ENCODE measurements at places on chromosomes 2 and 18. TPM values are rescaled to one million over a fixed set of nuclear protein-coding genes. Genes with fewer than 3 reads are reported as not detected.

DNA sequence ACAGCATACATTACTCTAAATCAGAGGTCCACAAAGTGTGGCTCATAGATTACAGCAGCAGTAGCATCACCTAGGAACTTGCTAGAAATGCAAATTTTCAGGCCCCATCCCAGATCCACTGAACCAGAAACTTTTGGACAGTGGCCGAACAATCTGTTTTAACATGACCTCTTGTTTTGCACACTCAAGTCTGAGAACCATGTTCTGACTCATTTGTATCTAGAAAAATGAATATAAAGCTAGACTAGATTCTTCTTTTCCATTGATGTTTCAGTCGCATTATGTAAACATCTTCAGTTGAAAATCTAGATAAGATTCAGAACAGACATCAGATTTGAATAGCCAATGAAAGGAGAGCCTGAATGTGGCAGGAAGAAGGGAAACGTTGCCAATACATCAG, 608.8 kb downstream of the LRP1B start:
- DNase-seq: no peak

- no peak for DNase-seq
Observed at GRCh38 chr18:61579581-61579980, 246.4 kb downstream of the CDH20 start.

GRCh38 chr18:79882522-79883241, 68.8 kb downstream of the SLC66A2 start:
- no peak for DNase-seq

DNA sequence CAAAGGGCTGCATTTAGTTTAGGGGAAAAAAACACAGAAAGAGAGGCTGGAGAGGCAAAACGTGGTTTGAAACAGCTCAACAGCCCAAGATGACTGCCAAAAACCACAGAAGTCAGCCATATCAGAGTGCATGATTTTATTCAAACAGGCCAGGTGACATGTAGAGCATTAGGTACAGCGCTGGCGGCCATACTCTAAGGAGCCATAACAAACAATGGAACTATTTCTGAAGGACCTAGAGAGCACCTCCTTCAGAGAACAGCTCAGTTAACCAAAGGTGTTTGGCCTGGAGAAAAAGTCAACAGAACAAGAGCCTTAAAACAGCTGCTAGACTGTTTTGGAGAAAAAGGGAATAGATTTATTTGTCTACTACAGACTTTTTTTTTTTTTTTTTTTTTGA, 2.6 kb downstream of the THADA start:
- no peak for DNase-seq

- DNase-seq: peak; percentile 89
Observed at GRCh38 chr2:23789012-23789411, 137.9 kb downstream of the ATAD2B start.

GRCh38 chr18:66495844-66496243, 108.0 kb downstream of the CDH19 start:
- DNase-seq: peak; percentile 80

GRCh38 chr18:57125627-57126026, 21.3 kb upstream of the BOD1L2 start:
- no peak for DNase-seq

DNA sequence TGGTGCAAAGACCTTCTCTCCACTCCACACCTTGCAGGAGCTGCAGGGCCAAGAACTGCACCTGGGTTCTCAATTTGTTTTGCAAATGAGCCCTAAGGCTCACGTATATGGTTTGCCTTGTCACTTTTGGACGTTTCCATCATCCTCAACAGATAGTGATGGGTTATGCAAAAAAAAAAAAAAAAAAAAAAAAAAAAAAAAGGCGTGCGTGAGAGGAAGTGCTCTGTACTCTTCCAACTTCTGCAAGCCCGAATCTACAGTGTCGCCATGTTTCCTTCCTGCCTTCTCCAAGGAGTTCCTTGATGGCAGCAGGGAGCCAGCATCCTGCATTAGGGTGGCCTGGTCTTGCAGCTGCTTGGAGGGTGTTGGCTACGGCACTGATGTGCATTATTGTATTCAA, 4.0 kb upstream of the INHBB start:
- DNase-seq: no peak

- DNase-seq: no peak
Observed at GRCh38 chr2:99524056-99524455, 34.2 kb upstream of the REV1 start.

DNA sequence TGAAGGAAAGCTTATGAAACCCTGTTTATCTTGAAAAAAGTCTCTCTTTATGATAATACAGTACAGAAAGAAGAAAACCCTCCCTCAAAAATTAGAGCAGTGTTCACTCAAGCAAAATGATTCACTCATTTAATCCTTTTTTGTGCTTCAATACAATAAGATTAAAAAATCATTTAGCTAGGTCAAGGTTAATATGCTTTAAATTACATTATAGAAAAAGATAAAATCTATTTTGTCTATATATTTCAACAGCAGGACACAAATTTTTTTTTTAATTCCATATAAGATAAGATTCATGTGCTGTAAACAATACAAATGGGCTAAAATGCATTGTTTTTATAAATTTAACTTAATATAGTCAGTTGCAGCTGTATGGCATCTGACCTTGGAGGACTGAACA, 176.9 kb downstream of the KCNE4 start:
- DNase-seq: no peak

- peak; percentile 43 for DNase-seq
Observed at GRCh38 chr2:173545364-173545763, 190.7 kb downstream of the CDCA7 start.

DNA sequence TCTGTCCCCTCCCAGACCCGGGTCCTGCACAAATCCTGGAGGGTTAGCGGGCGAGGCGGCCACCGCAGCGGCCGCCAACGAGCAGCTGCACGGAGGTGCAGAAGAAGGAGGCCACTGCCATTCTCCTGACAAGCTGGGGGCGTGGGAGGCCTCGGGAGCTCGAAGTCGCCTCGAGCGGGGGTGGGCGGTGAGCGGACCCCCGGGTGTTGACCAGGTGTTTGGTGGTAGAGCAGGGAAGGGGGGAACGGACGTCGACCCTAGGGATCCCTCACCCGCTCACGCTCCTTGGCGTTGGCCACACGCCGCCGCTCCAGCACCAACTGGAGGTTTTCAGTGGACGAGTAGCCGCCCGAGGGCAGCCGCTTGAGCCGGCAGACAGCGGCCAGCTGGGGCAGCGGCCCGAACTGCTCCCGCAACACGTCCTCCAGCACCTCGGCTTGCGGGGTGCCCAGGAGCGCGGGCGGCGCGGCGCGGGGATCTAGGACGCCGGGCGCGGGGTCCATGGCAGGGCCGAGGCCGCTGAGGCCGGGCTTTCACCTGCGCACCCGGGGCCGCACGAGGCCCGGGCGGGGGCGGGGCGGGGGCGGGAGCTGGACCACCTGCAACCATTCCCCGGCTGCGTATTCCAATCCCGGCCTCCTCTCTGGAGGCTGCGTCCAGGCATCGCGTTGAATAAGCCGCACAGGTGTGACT, at the start of gene FIGLA:
Gene FIGLA, minus strand, starts transcription at position 508 of the 693 bp plus-strand sequence. Its CDS starts 5 bp downstream, at position 503.
- no peak for DNase-seq

GRCh38 chr2:120738786-120739437, 3.2 kb downstream of the GLI2 start:
- DNase-seq: no peak

DNA sequence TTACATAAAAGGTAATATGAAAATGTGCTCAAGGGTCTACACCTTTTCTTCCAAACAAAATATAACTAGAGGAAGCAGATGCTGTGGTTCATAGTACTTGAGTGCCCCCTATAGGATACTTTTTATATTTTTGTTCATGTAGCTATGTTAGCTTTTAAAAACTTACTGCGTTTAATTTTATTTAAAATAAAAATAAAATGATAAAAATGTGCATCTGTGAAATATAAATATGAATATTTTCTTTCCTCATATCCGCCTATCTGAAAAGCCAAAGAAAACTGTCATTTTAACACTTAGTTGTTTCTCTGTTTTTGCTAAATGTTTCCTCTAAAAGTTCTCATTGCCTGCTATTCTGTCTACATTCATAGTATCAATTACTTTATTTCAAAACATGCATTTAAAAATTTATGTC, 9.6 kb upstream of the LRP1B start:
- peak; percentile 65 for DNase-seq

DNA sequence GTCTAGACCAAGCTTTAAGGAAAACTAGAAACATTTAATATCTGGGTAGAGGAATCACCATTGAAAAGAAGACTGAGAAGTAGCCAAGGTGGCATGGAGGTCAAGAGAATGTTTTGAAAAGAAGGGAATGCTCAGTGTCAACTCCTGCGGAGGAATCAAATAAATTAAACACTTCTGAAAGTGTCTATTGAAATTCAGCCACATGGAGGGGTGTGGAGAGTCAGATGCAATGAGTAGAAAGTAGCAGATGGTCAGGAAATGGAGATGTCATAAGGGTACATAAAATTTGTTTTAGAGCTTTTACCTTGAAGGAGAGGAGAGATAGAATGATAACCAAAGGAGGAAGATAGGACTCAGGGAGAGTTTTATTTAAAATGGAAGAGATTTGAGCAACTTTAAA, 35.1 kb downstream of the NLRC4 start:
- DNase-seq: no peak

DNA sequence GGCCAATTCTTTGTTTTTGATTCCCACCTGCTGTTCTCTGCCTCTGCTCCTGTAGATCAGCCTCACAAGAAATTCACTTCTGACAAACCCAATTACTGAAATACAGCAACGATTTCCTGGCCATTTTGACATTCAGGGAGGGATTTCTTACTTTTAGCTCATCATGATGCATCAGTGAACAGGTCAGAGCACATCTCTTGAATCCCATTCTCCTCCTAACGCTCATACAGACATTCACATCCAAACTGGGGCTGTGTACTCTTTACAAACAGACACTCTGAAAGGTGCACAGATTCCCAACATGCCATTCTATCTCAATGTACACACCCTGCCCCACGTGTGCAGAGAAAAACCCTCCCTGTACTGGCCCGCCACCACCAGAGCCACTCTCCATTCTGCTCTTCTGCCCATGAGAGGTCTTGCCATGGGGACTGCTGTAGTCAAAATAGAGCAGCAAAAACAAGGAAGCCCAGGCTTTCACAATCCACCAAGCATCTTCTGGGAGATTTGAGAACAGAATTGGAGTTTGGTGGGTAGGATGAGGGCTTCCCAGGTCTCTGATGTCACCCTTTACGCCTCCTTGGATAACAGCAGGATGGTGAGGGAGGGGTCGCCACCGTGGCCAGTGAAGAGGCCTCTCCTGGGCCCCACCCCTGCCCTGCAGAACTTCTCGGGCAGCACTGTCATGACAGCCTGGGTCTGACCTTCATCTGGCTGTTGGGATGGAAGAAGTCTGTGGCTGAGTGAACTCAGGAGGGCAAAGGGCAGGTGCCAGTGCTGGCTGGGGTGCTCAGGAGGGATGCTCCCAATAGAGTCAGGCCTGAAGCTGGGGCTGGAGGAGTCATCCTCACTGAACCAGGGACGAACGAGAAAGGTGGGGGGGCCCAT, 41.9 kb upstream of the ZFP36L2 start:
- no peak for DNase-seq

DNA sequence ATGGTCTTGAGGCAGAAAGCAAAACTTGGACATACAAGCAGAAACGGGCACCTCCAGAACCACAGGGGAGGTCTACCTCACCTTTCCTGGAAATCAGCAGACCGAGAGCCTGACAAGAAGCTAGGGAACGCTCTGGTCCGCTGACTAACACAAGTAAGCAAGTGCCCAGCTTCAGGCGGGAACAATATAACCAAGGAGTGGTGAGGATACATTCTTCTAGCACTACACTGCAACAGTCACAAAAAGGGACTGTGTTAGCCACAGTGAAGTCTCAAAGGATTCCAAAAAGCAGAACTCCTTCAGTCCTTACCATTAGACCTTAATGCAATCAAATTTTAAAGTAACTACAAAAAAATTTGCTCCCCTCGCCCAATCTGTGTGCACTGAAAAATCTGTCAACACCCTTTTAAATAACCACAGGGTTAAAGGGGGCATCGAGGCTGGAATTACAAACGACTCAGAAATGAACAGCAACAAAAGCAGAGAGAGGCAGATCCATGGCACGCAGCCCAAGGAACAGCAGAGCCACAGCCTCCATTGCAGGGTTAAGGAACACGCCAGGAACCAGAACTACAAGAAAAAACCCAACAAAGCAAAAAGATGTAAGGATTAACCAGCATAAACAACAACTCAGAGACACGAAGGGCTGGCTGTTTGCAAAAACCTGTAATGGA, 7.1 kb downstream of the THAP4 start:
- DNase-seq: no peak

DNA sequence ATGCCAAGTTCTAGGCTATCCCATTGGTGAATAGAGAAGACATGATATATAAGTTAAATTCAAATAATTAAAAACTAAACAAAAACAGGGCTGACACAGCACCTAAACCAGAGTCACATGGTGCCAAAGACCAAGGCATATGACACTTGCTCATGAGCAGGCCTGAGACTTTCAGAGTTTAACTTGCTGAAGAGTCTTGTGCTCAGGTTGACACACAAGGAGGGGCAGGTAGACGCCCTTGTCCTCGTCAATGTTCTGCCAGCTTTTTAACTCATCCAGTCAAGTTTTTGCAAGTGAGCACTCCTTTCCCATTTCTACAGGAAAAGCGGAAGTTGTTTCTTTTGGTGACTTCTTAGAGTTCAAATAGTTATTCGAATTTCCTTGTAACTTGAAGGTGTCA, 289.7 kb downstream of the CYRIA start:
- no peak for DNase-seq

DNA sequence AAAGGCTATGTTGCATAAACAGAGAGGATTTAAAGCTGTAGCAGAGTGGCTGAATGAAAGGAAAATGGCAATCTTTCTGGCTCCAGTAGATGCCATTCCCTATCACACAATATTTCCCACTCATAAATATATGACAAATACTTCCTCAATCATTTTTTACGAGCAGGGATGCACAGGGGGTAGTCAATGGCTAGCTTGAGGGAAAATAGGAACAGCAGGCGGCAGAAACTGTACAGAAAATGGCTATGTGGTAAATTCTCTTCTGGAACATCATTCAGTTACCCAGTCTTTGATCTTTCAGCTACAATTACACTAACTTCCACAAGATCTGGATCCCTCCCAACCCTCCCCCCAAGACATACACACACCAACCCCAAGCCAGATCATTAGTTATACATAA, 127.2 kb downstream of the OLA1 start:
- DNase-seq: peak; percentile 86

GRCh38 chr18:48866028-48866733, 84.6 kb downstream of the SMAD7 start:
- DNase-seq: no peak

ZNF513 gene
- 9.7 TPM for total RNA-seq

NDUFB3 gene
- 154 TPM for total RNA-seq

ACMSD gene
- total RNA-seq: not detected

FAM210A gene
- 52.7 TPM for total RNA-seq

SLC19A3 gene
- total RNA-seq: 0.26 TPM

PJVK gene
- total RNA-seq: 1.6 TPM

Measured in PC-3 (cell line).